ENCODE measurements at places on chromosomes 3 and 15.

DNA sequence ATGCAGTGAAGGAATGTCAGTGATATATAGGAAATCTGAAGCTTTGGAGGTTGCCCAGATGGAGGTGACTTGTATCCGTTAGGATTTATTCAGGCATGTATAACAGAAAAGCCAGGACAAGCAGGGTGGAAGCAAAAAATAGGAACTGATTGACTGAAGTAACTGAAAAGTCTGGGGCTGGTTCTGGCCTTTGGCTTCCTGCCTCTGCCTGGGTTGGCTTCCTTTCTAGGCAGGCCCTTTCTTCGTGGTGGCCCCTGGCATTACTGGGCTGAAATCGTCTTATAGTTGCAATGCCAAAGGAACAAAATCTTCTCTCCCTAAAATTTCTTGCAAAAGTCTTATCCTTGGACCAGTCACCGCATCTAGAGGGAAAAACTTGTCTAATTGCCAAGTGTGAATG, 386.1 kb downstream of the PTPRG start:
- no peak for DNase-seq

DNA sequence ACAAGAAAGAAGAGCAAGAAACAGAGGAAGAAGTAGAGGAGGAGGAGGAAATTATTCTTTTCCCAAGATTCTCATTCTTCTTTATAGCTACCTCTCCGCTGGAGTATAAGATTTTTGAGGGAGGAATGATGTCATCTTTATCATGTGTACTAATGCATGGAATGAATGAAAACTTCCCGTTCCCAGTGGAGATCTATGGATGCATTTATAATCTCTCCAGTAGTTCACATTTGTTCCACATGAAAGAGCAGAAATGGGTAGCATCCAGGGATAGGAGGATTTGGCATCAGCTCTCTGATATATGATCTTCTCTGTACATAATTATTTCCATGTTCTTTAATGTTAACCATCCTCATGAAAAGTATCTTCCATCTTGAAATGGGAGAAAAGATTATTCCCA, 244.4 kb downstream of the ADAMTSL3 start:
- DNase-seq: no peak

DNA sequence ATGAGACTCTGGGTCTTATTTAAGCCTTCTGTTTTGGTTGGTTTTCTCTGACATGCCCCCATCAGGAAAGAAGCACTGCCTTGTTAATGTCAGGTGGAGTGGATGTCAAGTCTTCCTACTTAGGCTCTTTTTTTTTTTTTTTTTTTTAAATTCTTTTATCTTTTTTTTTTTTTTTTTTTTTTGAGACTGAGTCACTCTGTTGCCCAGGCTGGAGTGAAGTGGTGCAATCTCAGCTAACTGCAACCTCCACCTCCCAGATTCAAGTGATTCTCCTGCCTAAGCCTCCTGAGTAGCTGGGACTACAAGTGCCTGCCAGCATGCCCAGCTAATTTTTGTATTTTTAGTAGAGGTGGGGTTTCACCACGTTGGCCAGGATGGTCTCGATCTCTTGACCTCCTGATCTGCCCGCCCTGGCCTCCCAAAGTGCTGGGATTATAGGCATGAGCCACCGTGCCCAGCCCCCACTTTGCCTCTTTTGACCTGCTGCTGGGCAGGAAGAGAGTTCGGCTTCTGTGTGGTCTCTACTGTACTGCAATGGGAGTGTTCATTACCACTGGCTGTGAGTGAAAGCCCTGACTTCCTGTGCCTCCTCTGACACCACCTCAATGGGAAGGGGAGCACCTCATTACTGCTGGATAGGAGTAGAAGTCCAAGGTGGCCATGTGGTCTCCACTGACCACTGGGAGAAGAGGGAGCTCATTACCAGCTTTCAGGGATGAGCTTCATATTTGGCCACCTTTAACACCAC, 10.9 kb downstream of the CTDSPL start:
- DNase-seq: no peak

DNA sequence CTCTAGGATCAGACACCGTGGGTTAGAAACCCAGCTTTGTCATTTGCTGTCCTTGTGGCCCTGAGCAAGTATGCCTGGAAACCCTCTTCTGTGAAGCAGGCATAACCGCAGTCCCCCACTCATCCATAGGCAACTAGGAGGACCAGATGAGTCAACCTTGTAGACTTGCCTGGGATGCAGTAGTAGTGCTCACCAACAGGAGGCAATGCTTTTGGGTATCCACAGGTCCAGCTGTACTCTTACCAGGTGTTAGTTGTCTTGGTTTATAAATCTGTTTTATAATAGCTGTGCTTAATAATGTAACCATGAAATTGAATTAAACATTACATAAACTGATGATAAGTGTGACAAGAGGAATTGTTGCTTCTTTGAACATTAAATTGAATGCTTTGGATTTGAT, 389.3 kb downstream of the IL20RB start:
- no peak for DNase-seq
